ENCODE measurements at places on chromosomes 12 and 14.

DNA sequence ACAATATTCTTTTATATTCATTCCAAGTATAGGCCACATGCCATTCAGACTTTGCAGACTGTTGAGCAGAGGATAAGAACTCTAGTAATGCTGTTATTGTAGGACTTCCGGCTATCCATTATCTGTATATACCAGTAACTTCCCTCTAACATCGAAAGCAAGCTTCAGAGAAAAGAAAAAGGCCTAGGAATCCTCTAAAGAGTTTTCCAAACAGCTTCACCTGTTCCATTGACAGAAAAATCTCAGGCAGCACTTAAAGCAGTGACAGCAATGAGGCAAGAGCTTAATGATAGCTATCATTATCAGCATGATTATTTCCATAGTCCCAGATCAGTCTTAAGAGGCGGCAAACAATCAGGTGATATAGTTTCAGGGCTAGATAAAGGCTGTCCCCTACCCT is 1.8 kb downstream of the CPNE8 start:
- DNase-seq, result no peak

DNA sequence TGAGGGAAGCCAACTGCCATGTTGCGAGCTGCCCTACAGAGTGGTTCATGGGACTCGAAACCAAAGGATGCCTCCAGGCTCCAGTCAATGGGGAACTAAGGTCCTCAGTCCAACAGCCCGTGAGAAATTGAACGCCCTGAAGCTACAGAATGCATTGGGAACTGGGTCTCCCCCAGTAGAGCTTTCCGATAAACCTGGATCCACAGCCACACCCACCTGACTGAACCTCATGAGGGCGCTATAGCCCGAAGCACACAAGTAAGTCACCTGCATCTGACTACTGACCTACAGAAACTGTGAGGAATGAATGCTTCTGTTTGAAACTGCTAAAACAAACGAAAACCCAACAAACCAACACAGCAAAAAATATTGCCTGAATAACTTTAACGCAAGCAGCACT is 1297.7 kb downstream of the AACS start:
- no peak for DNase-seq

GRCh38 chr14:73995977-73996378 is 23.1 kb downstream of the ENTPD5 start:
- peak; percentile 7 for DNase-seq

DNA sequence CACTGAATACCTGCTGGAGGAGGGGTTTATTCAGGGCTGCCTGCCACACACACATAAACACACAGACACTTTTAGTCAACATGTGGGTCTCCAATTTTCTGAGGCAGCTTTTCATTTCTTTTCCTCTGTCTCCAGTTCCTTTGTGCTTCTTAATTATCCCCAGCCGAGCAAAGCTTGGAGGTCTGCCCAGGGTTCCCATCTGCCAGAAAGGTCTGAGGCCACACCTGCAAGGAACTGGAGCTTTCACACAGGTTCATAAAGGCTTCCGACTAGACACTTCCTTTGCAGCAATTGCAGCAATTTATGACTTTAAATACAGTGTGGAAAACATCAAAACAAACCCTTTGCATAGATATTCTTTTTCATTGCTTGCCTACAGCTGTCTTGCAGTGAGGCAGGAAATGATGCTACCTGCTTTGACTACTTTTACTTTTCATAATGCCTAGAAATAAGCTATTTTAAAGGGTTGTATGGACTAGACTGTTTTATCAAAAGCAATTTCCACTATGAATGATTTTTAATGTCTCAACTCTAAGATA is 1318.9 kb downstream of the AACS start:
- peak; percentile 61 for DNase-seq

DNA sequence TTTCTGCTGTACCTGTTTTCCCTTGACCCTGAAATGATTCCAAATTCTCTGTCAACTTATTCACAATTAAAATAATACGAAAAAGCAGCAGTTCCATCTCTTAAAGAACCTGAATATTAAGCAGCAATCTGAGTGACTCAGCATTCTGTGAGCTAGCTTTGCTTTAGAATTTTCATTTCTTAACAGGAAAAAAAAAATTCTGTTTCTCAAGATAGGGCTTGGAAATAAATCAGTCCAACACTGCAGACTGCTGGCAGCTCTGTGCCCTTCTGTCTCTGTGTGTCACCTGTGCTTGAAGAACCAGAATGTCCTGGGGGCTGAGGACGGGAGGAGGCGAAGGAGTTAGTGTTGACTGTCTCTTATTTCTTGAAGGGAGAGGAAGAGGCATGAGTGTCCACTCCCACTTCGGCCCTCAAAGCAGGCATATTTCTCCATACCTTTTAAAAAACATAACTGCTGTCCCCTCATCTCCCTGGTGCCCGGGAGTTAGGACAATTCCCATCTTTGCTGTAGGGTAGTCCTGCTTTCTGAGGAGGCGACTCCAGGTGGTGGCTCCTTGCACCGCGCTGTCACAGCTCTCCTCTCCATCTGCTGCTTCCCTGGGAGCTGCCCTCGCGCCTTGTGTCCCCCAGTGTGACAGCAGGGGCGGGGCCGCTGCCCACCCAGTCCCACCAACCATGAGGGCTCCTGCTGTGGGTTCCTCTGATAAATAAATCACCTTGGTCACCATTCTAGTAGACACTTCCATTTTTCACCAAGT is 203.1 kb downstream of the CALM1 start:
- DNase-seq, result no peak
